ENCODE measurements at places on chromosomes 6 and 20.
A peak's percentile ranks its signal among the peaks of the same experiment; 100 is the strongest.

DNA sequence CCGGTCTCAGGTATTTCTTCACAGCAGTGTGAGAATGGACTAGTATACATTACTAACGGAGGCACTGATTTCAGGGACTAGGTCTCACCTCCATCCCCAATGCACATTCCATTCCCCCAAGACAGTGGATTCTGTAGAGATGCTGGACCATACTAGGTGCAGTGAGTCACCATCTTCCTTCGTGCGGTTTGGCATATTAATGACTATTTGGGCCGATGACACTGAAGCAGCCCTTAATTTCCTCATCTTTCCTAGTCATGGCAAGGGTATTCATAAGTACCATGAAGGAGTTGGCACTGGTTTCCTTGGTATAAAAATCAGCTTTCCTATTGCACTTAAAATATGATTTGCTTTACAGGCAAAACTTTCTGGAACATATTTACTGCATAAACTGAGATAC, 121.4 kb upstream of the TRAF3IP2 start:
- DNase-seq: no peak

DNA sequence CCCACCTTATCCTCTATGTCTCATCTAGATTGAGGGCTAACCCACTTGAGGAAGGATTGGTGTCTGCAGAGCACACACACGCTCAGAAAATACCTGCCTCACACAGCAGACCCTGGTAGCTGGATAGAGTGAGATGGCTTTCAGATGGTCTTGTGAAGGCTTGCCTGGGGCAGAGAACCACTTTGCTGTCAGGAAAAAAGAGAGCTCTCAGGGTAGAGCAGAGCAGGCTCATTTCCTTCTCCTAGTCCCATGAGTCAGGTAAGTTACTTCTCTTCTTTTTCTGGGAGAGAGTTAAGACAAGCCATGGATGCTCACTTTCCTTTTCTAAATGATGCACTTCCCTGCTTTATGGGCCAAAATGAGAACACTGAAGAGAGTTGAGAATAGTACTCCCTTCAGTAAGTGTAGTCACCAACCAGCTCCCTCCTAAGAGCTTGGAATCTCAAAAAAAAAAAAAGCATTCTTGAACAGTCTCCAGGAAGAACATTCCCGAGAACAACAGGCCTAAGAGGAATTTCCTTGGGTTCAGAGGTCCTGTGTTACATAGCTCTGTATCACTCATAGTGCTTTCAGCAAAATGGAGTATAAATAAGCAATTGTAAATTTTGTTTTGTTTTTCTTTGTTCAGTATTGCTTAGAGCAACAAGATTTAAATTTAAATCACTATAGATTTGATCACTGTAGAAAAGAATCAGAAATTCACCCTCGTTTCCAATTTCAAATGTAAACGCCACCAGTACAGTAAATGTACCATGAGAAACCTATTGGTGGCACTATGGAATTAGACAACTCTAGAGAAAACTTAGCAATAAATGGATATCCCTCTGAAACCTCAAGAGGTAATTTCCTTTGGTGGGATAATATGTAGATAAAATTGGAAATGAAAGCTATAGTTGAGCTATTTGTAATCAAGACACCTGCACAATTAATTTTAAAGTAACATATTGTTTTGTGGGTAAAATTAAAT, 530.3 kb downstream of the RFPL4B start:
- DNase-seq: peak; percentile 89

DNA sequence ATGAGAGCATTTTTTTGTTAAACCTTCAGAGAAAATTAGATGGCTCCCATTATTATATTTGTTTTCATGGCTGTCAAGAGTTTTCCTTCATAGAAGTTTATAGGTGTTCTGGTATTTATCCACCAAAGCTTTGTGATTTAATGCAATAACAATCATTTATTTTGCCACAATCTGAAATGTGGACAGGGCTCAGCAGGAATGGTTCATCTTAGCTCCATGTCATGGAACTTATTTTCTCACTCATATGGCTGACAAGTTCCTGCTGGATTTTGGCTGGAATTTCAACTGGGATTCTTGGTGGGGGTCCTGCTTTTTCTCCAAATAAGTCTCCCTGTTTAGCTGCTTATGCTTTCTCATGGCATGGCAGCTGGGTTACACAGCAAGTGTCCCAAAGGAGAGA, 876.7 kb downstream of the QKI start:
- no peak for DNase-seq

GRCh38 chr6:36350681-36351571, 14.2 kb upstream of the BNIP5 start:
- peak; percentile 92 for DNase-seq

DNA sequence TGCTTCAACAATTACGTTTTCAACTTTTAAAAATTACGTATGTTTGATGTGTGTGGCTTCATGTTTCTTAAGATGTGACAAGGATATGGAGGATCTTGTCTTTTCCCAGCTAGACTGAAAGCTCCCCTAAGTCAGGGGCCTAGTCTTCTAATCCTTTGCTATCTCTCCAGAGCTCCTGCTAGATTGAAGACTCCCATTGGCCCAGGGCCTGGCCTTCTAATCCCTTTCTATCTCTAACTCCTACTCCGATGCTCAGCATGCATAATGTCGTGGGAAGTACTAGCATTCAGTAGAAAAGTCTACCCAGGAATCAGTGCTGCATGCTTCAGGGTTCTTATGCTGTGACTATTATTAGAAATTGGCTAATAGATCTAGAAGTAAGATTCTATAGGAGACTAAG, 144.8 kb upstream of the SUPT3H start:
- DNase-seq: no peak

DNA sequence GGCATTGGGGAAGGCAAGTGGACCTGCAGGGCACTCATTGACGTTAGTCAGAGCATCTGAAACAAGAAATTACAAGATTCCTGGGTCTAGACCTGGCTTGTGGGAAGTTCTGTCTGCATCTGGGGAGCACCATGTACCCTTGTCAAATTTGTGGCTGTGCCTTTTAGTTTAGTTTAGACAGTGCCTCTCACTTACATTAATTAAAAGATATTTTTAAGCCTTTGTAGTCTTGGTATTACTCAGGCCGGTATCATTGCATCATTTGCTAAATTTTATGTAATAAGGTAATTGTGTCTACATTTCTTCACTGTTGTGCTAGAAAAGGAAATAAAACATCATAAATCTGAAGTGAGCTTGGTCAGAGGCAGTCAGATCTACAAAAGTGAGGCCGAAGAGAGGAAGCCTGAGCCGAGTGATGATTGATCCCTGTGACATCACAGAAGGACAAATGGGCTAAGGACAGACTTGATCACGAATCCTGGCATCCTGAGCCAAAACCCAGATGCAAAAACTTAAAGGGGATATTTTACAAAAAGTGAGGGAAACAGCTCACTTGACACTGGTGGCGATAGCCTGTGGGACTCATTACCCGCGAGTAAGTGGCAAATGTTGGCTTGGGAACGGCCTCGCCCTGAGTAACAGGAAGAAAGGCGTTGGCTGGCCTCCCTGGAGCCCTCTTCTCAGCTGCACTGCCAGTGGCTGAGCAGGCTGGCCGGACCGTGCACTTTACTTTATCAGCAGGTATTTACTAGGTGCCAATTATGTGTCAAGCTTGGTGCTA, 106.5 kb downstream of the TCP11 start:
- no peak for DNase-seq

GRCh38 chr20:10637031-10637559, 36.7 kb downstream of the JAG1 start:
- DNase-seq: no peak

DNA sequence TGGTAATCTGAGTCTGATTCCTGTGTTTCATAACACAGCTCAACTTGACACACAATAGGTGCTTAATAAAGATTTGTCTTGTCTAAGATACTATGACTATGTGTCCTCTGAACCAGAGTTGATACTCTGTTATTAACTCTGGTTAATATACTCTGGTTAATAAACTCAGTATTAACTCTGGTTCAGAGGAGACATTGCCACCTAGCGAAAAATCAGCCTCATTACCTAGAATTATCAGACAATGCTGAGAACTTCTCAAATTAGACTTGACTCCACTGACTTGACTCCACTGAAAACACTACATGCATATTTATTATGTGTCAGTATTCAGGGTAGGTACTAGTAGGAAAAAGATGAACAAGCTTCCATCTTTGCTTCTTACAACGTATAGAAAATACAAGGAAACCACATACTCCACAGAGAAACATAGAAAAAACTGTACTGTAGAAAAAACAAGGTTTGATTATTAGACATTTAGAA, 73.9 kb downstream of the AHI1 start:
- DNase-seq: no peak

DNA sequence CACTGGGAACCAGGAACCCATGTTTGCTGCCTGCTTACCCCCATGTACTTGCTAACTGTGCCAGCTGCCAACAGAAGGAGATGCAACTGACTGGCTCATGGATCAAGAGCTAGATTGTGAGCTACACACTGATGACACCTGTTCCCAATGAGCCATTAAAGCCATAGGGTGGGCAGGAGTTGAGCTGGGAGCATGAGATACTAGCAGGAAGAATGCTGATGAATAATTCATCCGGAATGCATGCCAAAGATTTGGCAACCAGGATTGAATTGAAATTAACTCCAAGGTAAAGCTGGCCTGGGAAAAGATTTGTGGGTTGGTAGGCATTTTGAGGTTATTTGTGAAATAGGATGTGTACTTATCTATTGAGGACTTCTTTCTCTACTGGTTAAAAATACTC, 631.1 kb downstream of the KIF16B start:
- DNase-seq: no peak

DNA sequence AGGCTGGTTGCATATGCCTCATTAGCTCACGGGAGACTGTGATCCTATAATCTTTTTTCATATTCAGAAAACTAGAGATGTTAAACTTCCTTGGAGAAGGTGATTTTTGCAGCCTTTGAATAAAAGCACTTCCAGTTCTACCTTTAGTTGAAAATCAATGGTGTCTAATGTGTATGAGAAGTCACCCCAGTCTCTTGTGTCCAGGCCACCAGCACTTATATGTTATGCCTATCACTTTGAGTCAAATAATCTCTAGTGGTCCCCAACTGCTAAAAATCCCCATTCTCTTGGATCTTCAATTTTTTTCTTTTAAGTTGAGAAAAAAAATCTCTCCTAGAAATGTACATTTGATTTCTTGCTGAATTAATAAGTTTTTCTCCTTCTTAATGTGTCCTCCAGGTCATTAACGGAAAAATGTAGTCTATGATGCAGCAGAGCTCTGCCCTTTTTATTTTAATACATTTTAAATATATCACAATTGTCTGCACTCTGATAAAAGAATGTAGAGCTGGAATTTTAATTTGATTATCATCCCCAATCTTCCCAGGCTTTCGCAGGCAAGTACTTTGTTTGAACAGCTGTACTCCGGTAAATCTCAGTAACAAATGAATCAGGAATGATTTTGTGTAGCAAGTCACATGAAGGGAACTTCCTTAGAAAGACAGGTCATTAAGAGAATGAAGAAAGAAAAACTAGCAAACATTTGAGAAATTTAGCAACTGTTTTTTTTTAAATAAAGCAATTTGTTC, 147.0 kb downstream of the SOX4 start:
- DNase-seq: no peak

DNA sequence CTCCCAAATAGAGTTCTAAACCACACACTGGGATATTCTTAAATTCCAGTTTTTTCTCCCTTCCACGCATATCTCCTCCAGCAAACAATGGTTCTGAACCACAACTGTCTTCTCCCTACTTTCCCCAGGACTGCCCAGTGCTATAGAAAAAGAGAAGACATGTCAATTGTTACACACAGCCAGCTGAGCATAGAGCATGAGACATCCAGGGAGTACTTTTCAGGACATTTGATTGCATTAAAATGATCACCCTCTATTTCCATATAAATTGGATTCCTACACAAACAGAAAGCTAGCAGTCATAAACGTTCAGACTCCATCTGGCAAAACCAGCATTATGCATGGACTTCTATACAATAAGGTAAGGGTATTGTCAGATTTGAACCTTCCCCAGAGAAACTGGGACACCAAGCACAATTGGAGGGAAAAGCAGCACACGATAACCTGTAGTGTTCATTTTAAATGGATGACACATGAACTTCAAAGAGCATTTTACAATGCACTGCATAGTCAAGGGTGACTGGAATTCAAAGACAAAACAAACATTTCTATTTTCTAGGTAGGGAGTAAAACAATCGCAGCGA, 93.1 kb upstream of the HEY2 start:
- DNase-seq: no peak

GRCh38 chr6:106823732-106824351, 150.7 kb downstream of the CD24 start:
- DNase-seq: no peak

DNA sequence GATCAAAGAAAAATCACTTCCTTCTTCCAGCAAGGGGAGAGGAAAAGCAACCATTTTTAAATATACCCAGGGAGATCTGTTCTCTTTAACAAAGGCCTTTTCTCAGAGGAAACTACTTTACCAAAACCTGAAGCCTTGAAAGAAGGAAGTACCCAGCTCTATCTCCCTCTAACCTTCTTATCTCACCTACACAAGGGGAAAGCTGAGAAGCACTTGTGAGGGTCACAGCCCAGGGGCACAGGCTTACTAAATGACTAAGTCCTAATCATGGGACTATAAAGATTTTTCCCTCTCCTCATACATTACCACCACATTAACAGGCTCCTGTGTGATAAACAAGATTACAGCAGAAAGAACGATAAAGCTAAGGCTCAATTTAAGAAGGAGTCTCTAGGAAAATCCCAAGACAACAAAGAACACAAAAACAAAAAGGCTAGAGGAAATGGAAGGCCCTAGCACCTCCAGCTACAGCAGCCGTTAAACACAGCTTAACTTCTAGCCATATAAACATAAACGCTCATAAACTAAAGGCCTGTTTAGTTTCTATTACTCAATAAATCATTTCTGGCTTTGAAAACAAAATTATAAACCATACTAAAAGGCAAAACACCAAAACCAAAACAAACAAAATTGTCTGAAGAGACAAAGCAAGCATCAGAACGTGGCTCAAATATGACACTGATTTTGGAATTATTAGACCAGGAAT, 284.9 kb upstream of the ECI2 start:
- no peak for DNase-seq

DNA sequence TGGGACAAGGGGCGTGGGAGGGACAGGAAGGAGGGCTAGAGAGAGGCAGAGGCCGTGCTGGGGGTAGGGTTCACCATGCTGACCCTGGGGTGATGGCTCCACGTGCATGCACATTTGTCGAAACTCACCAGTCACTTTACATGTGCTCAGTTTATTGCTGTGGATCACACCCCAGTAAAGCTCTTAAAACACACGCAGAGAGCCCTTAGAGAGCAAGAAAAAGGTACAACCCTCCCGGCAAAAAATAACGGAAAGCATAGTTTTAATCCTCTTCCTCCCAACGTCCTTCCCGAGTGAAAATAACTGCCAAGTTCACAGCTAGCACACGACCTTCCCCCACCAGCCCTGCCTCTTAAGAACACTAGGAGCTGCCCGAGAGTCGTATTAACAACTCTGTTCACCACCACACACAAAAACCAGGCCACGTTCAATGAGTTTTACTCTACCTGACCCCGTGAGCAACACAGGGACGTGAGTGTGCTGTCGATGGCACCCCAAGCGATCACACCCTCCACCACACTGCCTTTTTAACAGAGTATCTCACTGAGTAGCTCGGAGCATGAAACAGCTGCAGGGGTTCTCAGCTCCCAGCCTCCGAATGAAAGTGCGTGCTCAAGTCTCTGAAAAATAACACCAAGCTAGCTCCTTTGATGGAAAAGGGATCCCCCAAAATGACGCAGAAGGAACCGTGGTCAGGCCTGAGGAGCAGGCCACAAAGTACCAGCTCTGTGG, 39.7 kb downstream of the TAF4 start:
- DNase-seq: peak; percentile 23

Data from non-pigmented ciliary epithelial cell (primary cell).